Smooth muscle cell of bladder (primary cell): ENCODE measurements at places on chromosomes 6 and 20. TPM values are rescaled to one million over a fixed set of nuclear protein-coding genes. Genes with fewer than 3 reads are reported as not detected.

The RAET1L gene
- not detected in 2 replicates for total RNA-seq

The PEX7 gene
- total RNA-seq, result 7.3 and 11.6 TPM in 2 replicates

The BPIFB2 gene
- not detected in 2 replicates for total RNA-seq

The FAM162B gene
- total RNA-seq, result 1.4 and 1.8 TPM in 2 replicates

The XKR7 gene
- total RNA-seq, result not detected in 2 replicates

The SPO11 gene
- not detected in 2 replicates for total RNA-seq

The NELFCD gene
- total RNA-seq, result 44.7 and 49.2 TPM in 2 replicates

The RAET1E gene
- 0.14 and 0.37 TPM in 2 replicates for total RNA-seq

The EYS gene
- 0.14 and 0.28 TPM in 2 replicates for total RNA-seq

The LY6G5B gene
- 2.1 and 2.6 TPM in 2 replicates for total RNA-seq

The FAM217A gene
- not detected in 2 replicates for total RNA-seq

The SYCP2L gene
- 0.09 and 0.14 TPM in 2 replicates for total RNA-seq

The LPA gene
- total RNA-seq, result not detected in 2 replicates
